ENCODE measurements at places on chromosomes 16 and 17.

DNA sequence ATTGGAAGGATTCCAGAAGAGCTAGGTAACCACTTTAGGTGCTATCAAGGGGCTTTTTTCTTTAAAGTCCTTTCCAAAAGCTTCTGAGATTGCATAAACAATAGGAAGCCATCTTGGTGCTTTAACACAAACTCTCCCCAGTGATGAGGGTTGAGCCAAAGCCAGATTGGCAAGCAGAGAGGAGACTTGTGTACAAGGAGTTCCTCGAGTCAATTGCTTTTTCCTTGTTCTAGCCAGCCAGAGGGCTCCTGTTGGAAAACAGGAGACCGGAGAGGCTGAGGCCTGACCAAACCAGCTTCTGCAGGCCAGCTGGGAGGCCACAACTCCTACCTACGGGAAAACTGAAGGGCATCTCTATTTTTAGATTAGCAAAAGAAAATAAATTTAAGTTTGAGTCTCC is 46.5 kb downstream of the MAPT start:
- DNase-seq: no peak

GRCh38 chr16:89150090-89150835 is 21.3 kb upstream of the CDH15 start:
- DNase-seq: no peak

DNA sequence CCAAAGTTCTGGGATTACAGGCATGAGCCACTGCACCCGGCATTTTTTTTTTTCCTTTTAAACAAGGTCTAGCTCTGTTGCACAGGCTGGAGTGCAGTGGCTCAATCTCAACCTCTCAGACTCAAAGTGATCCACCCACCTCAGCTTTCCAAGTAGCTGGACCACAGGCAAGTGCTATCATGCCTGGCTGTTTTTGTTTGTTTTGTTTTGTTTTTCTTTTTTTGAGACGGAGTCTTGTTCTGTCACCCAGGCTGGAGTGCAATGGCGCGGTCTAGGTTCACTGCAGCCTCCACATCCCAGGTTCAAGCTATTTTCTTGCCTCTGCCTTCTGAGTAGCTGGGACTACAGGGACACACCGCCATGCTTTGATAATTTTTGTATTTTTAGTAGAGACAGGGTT is 19.1 kb upstream of the ZC3H7A start:
- no peak for DNase-seq

GRCh38 chr16:68319185-68319908 is 8.5 kb downstream of the PRMT7 start:
- DNase-seq: no peak

- no peak for DNase-seq
Observed at GRCh38 chr17:81228420-81228819, 5.7 kb upstream of the CEP131 start.

- no peak for DNase-seq
Observed at GRCh38 chr17:8928347-8928746, 37.2 kb downstream of the PIK3R5 start.

GRCh38 chr17:75641343-75641742 is 8.1 kb downstream of the SMIM5 start:
- no peak for DNase-seq

GRCh38 chr16:85819245-85819644 is 19.8 kb downstream of the COX4I1 start:
- DNase-seq: peak; percentile 73

DNA sequence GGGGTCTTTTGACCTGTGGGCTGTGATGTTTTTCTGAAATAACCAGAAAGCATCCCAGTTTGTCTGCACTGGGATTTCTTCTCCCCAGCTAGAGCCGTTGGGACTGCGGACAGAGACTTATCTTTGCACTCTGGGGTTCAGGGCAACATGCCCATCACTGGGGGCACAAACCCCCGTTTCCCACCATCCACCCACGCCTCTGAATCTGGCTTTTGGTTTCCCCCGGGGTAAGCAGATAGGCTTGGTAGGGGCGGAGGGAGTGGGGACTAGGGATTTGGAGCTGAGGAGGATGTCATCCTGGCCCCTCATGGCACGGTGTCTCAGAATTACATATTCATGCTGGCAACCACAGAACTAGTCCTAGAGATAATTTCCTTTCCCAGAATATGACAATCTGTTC is 68.6 kb downstream of the CCDC182 start:
- no peak for DNase-seq

- DNase-seq: no peak
Observed at GRCh38 chr17:65630502-65630901, 69.1 kb upstream of the AXIN2 start.

- no peak for DNase-seq
Observed at GRCh38 chr16:78060295-78060694, 37.9 kb downstream of the CLEC3A start.

GRCh38 chr16:65745-66144 is 6.7 kb downstream of the RHBDF1 start:
- DNase-seq: peak; percentile 73

DNA sequence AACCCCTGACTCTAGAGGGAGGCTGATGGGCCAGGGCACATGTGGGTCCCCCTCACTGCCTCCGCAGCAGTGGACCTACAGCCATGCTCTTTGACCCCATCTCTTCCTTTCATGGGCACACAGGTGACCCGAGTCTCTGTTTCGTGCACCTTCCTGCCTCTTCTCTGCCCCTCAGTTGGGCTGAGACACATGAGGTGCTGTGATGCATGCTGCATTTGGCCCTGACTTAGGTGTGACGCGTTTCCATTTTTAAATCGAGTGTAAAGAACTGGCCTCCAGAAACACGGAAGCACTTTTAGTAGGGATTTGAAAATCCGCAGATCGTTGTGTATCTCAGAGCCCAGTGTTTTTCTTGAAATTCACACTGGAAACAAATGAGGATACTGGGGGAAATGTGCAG is 24.6 kb downstream of the C16orf90 start:
- DNase-seq: no peak

DNA sequence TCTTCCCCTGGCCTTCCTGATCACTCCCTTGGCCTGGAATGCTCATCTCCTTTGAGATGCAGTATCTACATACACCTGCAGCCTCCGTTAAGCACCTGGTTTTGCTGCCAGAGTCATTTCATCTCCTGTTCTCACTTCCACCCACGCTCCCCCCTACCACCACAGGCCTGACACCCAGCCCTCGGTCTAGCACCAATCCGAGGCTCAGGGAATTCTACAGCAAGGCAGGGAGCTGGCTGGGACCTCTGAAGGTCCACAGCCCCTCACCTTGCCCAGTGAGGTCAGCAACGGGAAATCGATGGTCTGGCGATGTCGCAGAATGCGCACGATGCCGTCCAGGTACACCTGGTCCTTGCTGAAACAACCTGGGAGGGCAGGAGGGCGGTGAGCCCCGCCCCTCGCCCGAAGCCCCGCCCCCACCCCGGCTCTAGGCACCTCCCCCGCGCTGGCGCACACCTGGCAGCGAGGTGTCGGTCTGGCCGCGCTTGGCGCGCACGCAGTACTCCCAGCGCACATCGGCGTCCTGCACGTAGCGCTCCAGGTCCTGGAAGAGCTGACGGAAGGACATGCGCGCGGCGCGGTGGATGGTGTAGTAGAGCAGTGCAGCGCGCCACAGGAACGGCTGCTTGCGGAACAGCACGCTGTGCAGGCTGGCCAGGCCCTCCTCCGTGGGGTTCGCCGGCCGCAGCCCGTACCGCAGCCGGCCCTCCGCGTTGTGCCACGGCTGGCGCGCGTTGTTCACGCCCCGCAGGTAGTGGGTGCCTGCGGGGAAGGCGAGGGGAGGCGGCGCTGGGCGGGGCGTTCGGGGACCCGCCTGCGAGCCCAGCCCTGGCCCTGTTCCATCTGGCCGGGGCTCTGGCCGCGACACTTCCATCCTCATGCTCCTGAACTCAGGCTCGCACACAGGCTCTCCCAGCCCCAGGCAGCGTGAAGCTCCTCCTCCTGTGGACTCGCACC is 5.7 kb downstream of the MATCAP1 start:
- DNase-seq: no peak

- DNase-seq: no peak
Observed at GRCh38 chr17:20046629-20047028, 37.5 kb downstream of the SPECC1 start.

DNA sequence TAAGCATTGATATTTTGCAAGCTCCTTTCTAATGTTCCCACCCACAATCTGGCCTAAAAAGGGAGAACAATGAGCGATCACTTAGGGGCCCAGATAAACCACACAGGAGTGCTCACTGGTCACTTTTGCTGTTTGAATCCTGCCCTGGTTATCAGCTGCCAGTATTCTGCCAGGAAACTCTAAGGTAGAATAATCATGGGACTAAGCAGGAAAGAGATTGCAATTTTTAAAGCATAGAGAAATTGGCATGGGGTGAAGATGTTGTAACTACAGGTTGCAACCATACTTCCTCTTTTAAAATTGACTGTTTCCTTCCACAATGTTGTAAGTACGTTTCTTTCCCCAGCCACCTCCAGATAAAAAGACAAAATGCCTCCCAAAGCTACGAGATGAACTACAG is 251.2 kb upstream of the CDH11 start:
- no peak for DNase-seq

DNA sequence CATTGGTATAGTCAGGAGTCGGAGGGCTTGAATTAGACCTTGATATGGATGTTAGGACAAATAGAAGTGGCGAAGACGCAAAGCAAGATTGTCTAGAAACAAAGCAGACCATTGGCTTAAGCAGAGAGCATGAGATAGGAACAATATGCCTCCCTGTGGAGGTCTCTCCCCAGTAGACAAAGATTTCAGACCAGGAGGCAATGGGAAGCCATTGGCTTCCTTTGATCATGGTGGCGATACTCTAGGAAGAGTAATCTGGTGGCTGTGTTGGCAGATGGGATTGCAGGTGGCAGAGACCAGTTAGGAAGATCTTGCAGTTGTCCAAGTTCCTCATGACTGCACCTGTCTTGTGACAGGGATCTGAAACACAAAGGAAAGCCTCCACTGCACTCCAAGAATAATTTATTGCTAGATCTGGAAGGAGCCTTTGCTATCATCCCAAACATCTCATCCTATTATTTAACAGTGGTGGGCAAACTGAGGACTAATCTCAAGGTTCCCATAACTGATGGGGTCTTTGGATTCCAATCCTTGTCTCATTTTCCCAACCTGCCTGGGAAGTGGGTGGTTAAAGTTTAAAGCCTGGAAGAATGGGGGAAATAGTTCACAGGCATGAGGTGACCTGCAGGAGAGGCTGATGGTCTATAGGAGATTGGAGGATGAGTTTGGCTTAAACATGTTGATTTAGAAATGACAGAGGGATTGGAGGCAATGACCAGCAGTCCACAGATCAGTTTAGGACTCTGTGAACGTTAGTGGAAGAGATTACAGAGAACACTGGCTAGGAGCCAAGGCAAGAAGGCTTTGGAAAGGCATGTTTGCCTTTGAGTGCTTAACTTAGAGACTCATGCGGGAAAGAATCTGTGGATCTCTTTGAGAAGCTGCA is 37.0 kb downstream of the HLF start:
- no peak for DNase-seq

DNA sequence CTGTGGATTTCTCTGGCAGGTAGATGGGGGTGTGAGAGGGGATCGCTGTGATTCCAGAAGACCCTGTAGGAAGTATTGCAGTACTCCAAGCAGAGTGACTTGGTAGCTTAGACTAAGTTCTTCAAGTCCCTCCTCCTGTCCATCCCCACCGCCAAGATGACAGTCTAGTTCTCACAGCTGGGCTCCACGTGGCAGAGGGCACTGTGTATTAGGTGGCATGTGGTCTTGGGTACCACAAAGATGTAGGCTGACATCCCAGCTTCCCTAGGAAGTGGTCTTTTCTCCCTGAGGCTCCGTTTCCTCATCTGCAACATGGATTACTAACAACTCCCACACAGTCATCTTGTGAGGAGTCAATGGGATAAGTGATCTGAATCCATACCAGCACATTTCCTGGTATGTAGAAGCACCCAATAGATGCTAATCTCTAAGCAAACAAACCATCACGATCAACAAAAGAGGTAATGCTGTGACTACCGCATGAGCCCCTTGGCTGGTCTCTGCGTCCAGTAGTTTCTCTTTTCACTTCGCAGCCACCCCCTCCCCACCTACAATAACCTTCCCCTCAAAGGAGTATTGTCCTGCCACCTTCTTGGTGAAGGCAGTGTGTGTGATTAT is 349.1 kb upstream of the EEF2KMT start:
- no peak for DNase-seq

GRCh38 chr17:69909389-69909788 is 165.6 kb upstream of the KCNJ16 start:
- no peak for DNase-seq

- no peak for DNase-seq
Observed at GRCh38 chr16:68617734-68618133, 27.4 kb upstream of the CDH3 start.

- peak; percentile 69 for DNase-seq
Observed at GRCh38 chr16:81445143-81445961, 744 bp downstream of the CMIP start.

GRCh38 chr16:47886631-47887415 is 269.0 kb downstream of the ABCC12 start:
- no peak for DNase-seq

- DNase-seq: no peak
Observed at GRCh38 chr16:25633549-25633948, 58.2 kb upstream of the HS3ST4 start.

DNA sequence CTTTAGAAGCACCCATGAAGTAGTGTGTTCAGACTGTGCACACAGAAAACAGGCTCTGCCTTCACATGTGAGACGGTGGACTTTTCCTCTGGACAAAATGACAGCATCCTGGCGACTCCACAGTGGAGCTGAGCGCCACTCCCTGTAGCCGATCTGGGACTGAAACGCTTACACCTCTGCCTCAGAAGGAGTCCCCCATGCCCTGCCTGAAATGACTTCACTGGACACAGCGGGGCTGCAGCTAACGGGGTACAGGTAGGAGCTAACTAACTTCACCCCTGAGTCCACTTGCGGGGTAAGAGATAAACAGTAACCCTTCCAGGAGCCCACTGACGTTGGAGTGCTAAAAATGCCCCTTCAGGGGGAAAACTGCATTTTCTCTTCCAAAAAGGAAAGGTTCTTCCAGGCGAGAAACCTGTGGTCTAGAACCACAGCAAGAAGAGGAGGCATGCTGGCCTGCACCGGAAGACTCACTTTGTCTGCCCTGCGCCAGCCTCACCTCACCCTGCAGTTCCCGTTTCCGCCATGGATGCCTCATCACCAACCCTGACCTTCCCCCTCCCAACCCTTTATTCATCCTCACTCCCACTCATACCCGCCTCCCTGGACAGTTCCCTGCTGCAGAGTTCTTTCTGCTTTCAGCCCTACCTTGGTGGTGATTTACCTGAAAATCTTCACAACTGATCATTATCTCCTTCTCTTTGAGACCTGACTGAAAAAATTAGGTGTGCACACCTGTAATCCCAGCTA is 19.4 kb upstream of the ENDOV start:
- DNase-seq: no peak

DNA sequence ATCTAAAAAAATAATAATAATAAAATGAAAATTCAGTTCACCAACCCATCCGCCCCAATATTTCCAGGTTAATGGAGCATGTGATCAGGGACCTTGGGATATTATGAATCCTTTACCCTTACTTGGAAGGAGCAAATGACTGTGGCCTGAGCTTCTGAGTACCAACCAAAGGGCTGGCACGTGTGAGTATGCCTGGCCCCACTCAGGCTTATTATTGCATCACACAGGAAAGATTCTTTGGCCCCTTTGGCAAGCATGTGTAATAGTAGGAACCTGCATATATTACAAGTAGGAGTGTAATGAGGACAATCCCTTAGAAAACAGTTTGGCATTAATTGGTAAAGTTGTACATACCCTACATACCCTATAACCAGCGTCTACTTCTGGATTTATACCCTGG is 7.2 kb upstream of the C17orf78 start:
- no peak for DNase-seq
